Right lung (tissue), 10 donors: ENCODE measurements at places on chromosomes 11 and 22.

DNA sequence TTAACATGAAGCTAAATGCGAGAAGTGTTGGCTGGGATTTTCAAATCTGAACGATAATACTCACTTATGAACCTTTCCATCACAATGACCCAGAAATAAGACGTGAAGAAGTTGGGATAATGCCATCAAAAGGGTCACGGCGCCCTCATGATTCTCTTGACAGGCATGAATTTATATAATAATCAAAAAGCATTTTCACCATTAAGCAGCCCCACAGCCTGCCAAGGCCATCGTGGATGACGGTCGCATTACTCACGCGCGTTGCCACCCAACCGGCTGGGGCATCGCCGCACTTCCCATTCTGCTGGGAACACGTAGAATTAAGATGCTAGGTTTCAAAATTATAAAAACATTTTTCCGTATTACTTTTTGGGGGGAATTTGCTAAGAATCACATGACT is 18.9 kb upstream of the GAL start:
- no peak for DNase-seq

DNA sequence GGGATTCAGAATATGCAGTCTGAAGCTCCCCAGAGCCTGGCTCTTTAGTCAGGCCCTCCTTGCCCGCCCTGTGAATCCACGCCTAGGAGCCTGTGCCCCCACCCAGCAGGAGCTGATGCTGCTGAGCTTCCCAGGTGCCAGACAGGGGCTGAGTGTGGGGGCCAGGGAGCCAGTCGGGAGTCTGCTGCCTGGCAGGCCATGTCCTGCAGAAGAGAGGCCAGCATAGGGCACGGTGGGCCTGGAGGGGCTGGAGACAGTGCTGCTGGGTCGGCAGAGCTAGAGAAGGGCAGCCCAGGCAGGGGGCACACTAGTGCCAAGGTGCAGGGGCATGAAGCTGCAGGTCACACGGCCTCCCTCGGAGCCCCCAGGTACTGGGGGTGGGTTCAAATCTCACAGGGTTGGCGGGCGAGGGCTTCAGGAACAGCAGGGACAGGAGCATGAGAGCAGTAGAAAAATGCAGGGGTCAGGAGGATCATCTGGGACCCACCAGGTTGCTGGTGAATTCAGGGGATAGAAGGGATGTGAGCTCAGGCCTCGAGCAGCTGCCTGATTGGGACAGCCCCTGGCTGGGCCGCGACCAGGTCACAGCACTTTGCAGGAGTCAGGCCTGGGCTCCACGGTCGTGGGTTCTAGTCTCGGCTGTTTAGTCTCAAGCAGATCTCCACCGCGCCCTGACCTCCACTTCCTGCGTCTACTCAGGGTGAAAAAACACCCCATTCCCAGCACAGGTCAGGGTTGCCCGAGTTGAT is 4.1 kb upstream of the SEPTIN5 start:
- DNase-seq = no peak

GRCh38 chr22:19823902-19824211 is 30.8 kb downstream of the GNB1L start:
- no peak for DNase-seq

DNA sequence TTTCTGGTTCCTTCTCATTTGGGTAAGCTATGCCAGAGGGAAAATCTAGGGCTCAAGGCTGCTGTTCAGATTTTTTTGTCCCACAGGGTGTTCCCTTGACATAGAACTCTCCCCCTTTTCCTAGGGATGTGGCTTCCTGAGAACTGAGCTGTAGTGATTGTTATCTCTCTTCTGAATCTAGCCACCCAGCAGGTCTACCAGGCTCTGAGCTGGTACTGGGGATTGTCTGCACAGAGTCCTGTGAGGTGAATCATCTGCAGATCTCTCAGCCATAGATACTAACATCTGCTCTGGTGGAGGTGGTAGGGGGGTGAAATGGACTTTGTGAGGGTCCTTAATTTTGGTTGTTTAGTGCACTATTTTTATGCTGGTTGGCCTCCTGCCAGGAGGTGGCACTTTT is 167.3 kb upstream of the PGR start:
- DNase-seq = no peak

- no peak for DNase-seq
Measured at GRCh38 chr22:26561756-26562417, 28.0 kb downstream of the TPST2 start.

GRCh38 chr11:100800202-100800601 is 113.1 kb downstream of the ARHGAP42 start:
- DNase-seq = no peak

- no peak for DNase-seq
Measured at GRCh38 chr22:45055936-45056335, 46.1 kb upstream of the PHF21B start.

- DNase-seq = no peak
Measured at GRCh38 chr22:47206164-47206563, 443.7 kb downstream of the TBC1D22A start.

DNA sequence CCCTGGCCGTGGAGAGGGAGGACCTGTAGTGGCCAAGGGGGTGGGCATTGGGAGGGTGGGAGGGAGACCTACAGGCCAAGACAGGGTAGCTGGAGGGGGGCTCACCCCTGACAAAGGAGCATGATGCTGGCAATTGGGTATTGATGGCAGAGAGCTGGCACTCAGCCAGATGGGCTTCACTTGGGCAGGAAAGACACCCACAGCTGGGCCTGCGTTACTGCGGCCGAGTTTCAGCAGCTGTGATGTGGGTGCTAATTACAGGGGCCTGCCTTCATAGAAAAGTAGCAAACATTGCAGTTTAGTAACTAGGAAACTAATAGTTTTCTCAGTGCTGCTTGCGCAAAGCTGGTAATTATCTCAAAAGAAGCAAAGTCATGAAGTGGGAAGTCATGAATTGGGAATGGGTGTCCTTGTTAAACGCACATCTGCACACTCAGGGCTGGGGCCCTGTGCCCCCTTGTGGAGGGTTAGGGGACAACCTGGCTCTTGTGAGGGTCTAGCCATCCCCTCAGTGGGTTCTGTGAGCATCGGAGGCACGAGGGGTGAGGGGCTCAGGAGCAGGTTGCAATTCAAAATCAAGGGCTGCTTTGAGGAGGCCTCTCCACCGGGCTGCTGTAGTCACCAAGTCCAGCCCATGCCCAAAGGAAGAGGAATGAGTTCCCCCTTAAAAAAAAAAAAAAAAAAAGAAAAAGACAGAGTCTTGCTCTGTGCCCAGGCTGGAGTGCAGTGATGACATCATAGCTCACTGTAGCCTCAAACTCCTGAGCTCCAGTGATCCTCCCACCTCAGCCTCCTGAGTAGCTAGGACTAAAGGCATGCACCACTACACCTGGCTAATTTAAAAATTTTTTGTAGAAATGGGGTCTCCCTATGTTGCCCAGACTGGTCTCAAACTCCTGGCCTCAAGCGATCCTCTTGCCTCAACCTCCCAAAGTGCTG is 24.4 kb upstream of the TXNRD2 start:
- no peak for DNase-seq

DNA sequence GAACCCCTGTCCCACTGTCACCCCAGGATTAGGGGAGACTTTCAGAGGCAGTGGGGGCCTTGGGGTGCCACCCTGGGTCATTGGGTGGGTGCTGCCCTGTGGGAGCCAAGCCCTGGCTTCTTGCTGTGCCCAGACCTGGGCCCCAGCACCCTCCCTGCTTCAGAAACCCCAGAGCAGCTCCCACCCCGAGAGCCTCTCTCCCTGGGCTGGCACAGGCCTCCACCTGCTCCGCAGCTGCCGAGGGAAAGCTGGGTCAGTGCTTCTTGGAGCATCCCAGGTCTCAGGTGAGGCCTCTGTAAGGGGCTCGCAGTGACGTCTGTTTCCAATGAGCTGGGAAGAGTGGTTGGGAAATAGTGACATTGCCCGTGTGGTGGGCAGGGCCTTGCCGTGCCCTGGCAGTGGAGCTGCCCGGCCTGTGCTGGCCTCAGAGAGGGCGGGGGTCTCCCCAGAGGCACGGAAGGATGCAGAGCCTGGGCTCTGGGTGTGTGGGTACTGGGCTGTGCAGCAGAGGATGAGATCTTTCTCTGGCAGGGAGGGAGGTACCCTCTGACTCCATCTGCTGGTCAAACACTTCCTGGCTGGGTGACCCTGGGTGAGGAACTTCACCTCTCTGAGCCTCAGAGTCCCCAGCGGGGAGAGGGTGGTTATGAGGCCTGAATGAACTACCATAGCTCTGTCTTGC is 23.0 kb downstream of the C22orf23 start:
- no peak for DNase-seq
